ENCODE measurements at places on chromosomes 7 and 10. TPM values are rescaled to one million over a fixed set of nuclear protein-coding genes. Genes with fewer than 3 reads are reported as not detected.

SGCE gene
- not detected for total RNA-seq

DNA sequence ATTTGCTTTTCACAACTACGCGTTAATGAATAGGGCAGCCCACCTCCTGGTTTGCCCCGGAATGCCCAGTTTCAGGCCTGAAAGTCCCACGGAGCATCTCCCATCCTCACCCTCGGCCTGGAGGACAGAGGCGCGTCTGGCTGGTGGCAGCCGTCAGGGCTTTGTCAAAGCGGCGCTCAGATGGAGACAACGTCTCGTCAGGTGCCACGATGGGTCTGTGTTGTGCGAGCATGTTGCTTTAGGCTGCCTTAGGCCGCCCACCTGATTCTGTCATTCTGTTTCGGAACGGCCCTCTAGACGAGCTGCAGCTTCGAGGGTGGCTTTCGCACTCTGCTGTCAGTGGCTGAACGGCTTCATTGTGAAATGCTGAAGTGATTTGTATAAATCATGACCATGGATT is 39.4 kb upstream of the CFAP46 start:
- no peak for DNase-seq

TAS2R60 gene
- not detected for total RNA-seq

- no peak for DNase-seq
Observed at GRCh38 chr7:41459183-41459582, 243.7 kb downstream of the INHBA start.

DNA sequence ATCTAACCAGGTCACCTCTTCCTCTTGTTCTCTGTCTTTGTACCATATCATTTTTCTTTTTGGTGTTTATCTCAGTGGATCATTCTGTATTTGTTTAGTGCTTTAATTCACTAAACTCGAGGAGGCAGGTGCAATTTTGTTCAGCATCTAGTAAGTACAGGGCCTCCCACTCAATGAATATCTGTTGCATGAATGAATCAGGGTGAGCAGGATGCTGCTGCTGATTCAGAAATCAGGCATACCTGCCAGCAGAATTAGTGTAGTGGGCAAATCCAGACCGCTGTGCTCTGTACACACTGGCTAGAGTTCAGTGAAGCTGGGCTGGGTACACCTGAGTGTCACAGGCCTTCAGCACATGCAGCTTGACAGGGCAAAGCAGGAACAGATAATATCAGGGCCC is 511.9 kb downstream of the SUGCT start:
- no peak for DNase-seq

KCND2 gene
- total RNA-seq: not detected

DNA sequence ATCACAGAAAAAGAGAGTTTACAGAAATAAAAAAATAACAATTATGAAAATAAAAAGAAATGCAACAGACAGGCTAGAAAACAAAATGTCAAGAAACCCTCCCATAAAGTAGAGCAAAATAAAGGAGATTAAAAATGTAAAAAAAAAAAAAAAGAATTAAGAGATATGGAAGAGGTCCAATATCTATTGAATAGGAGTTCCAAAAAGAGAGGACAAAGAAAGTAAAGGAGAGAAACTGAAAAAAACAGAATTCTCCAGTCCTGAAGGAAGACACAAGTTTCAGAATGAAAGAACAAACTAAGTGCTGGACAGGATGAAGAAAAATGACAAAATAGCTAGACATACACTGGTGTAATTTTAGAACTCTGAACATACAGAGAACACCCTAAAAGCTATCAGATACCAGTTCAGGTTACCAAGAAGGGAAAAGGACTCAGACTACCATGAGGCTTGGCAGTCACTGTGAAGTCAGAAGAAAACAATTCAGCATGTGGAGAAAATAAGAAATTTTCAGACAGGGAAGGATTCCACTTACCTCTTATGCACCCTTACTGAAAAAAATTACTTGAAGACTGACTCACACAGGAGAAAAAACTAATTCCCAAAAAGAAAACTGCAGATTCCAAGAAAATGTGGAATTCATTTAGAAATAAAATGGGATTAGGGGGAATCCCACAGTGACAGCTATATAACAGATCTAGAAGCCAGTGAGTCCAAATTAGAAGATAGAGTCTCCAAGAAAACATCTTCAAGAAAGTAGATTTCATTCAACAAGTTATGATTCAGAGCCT is 40.4 kb upstream of the ABLIM1 start:
- DNase-seq: no peak

DNA sequence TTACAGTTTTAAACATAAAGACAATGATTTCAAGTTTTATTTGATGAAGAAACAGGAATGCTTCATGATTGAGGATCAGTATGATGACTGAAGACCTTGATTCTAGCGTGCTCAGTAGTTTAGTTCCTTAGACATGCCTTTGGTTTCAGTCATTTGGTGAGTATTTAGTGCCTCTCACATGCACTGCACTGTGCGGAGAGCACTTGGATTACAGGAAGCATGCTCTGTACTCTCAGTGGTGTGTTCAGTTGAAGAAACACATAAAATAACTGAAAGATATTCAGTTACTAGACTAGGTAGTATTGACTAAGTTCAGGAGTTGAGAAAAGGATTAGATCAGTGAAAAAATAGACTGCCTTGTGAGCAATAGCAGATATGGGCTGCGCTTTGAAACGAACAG is 25.5 kb downstream of the RBM17 start:
- DNase-seq: no peak

All from activated naive CD8-positive, alpha-beta T cell treated with anti-CD3 and anti-CD28 coated beads for 36 hours (primary cell).